ENCODE measurements at places on chromosomes 2 and 18.

- DNase-seq, result peak; percentile 49
Observed at GRCh38 chr2:85327160-85327821, 498 bp downstream of the TGOLN2 start.

GRCh38 chr2:161008311-161008710 is 151.9 kb upstream of the TANK start:
- no peak for DNase-seq

DNA sequence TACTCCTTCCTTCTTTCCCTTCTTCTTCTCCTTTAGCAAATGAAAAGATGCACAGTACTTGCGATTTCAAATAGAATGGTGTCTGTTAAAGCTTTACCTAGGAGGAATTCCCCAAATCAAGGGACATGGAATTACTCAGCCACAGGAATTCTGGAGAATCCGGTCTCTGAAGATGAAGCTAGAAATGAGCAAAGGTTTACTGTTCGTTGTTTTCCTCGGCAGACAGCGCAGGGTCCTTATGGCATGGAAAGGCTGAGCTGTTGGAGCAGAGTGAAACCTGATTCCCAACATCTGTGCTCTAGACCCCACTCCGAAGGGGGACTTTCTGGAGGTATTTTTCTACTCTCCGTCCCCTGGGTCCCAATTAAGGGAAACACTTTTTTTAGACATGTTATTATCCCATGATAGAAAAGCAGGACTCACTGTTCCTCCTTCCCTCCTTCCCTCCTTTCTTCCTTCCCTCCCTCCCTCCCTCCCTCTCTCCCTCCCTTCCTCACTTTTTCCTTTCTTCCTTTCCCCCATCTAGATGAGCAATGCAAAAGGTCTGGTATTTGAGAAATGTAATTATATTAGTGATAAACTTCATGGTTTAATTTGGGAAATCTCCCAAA is 47.1 kb downstream of the CDCA7 start:
- no peak for DNase-seq

DNA sequence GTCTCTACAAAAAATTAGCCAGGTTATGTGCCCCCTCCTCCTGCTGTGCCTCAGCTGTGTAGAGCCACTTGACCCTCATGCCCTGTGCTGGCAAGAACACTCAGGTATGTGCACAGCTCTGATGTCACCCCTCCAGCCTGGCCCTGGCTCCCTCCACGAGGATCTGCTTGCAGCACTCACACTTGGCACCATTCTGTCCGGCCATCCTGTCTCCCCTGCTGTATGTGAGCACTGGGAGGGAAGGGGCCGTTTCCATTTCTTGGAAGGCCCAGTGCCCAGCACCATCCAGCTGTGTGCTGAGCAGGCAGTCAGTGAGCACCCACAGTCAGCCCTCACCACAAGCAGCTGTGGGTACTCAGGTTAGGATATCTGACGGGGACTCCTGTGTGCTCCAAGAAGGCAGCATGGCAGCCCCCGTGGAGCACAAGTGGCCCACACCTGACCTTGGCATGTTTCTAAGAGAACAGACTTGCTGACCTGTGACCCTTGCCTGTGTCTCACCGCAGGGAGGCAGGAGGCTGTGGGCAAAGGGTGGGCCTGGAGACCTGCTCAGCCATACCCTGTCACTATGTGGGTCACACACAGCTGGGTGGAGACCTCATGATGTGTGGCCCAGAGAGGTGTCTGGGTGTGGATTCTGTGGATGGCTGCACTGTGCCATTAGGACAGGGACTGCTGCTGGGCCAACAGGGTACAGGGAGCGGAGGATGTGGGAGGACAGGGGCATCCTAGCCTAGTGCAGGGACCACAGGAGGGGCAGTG is 31.5 kb downstream of the USP34 start:
- no peak for DNase-seq
